Bone marrow (tissue), 2 donors: ENCODE measurements at places on chromosomes 1 and 21.

DNA sequence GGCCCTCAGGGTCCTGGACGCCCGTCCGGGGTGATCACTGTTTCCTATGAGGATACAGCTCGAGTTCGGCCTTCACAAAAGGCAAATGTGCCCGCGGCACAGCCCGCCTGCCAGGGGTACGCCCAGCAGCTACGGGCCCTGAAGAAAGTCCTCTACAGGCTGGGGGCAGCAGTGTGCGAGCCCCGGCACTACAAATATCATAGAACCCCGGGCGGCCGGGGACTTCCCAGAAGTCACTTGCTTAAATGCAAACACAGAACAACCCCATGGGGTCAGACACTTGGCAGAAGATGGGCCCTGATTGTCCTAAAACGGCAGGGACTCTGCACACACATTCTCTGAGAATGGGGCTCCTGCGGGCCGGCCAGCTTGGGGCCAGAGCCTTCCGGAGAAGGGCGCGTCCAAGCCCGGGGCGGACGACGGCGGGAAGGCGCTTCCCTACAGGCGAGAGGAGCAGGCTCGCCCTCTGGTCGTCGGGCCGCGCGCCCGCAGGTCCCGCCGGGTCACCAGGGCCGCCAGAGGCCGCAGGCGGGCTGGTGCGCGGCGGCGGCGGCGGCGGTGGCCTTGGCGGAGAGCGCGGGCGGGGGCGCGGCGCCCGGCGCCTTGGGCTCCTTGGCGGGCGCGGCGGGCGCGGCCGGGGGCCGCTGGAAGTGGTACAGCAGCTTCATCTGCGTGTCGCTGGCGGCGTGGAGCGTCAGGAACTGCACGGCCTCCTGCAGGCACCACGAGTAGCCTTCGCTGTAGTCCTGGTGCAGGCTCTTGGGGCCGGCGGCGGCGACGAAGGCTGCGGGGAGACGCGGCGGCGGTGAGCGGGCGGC, 888 bp downstream of the HES5 start:
- peak; percentile 6 for DNase-seq

DNA sequence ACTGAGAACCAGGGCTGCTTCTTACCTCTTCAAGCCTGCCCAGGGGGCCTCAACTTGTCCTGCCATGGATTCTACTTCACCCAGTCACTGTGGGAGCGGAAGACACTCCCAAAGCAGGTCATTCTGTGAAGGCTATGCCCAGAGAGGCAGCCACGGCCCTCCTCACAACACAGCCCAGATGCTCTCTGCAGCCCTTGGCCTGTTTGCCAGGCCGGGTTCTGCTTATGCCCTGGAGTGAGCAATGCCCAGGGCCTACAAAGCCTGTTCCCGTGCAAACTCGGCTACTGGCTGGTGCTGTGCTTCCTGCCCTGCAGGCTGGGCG, 33.8 kb upstream of the SLC30A1 start:
- no peak for DNase-seq

- DNase-seq, result no peak
Measured at GRCh38 chr1:243553090-243553489, 297.0 kb downstream of the AKT3 start.

- no peak for DNase-seq
Measured at GRCh38 chr1:237152506-237153335, 110.7 kb downstream of the RYR2 start.

- no peak for DNase-seq
Measured at GRCh38 chr1:234018816-234019215, 114.3 kb downstream of the SLC35F3 start.

DNA sequence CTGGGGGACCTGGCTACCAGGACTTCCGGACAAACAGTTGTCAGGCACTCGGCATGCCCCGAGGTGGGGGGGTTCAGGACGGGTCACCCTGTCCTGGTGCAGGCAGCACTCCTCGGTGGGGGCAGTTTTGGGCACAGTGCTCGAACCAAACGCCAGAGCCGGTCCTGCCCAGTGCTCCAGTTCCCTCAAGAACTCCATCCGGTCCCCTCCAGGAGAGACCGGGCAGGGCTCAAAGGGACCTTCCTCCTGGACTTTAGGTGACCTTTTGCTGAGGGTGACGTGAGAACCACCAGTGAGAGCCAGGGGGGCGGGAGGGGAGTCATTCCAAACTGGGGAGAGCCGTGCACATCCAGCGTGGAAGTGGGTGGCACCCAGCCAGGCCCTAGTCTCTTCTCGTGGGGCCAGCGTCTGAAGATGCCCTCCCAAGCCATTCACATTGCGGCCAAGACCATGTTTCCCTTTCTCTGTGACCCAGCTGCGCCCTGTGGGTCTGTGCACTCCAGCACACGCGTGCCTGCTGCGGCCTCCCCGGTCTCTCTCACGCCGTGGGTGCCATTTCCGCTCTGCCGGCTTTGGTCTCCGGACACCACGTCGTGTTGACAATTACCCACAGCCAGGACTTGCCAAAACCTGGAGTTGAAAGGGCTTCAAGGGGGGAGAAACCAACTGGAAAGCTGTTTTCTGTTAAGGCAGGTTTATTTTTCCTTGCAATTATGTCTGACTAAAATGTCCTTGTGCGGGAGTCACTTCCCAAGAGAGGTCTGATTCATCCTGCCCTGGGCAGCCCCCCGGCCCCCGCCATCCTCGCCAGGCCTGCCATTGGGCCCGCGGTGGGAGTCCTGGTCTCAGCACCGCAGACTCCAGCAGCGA, 178.8 kb upstream of the ARHGEF16 start:
- DNase-seq, result no peak

DNA sequence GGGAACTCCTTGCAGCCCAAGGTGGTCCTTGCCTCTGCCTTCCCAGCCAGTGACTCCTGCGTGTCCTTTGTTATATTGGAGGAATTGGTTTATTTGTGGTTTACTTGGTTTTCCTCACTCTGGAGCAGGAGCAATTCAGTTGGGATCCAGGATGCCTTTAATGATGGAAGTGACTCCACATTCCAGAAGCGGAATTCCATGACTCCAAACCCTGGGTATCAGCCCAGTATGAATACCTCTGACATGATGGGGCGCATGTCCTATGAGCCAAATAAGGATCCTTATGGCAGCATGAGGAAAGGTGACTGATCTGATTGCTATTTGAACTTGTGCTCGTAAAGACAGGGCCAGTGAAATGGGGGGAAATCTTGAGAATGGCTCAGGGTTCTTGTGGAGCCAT, 15.1 kb upstream of the PIGV start:
- no peak for DNase-seq

DNA sequence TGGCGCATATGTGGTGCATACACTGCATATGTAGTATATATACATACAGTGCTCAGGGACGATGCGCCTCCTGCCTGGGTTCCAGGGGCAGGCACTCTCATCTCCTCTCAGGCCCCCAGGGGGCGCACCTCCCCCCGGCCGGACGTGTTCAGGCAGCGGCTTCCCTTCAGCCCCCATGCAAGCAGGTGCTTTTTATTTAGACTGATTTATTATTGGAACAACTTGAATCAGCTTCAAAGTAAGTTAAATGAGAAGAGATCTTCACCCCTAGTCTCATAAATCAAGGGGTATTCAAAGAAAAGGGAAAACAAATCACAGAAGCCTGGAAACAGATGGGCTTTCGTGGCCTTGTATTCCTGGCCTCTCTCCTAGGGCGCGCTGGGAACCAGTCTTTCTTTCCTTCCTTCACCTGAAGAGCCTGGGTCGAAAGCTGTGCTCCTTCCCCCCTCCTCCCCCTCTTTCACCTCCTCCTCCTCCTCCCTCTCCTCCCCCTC, 64.6 kb downstream of the UBIAD1 start:
- DNase-seq, result peak; percentile 32

DNA sequence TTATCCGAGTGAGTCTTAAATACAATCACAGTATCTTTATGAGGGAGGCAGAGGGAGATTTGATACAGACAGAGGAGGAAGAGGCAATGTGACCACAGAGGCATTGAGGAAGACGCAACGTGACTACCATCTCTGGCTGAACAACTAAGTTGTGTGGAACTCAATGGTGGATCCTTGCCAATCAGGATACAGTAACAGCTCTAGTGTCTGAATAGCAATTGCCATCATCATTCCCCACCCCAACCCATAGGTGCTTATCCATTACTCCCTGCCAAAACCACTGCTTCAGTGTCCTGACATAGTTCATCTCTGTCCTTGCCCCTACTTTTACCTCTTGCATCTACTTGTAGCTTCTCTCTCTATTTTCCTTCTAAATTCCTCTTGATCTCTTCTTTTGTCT, 20.5 kb upstream of the RHBDL2 start:
- DNase-seq, result no peak

GRCh38 chr1:61497013-61497412, 227.9 kb downstream of the TM2D1 start:
- no peak for DNase-seq

- no peak for DNase-seq
Measured at GRCh38 chr1:216723274-216723780, at the start of gene ESRRG. Gene ESRRG (minus strand): TSS chr1:216723429. CDS start chr1:216723299, 130 bp downstream.

GRCh38 chr1:196043268-196043667, 565.0 kb downstream of the KCNT2 start:
- DNase-seq, result no peak

GRCh38 chr21:20253261-20253660, 744.9 kb upstream of the NCAM2 start:
- DNase-seq, result no peak

GRCh38 chr1:237250055-237250454, 208.1 kb downstream of the RYR2 start:
- DNase-seq, result no peak

DNA sequence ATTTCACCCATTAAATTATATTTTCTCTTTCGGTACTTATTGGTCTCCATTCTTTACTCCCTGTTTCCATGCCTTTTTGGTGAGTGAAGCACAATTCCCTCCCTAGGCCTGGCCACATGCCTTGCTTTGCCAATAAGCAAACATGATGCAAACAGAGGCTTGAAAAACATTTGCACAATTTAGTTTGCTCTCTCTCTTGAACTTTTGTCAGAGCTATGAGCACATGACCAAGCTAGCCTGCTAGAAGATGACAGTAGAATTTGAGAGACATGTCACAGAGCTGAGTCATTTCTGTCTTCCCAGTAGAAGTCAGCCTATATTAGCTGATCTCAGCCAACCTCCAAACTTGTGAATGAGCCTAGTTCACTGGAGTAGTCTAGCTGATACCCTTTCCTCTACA, 24.6 kb downstream of the ANGPTL3 start:
- DNase-seq, result peak; percentile 53

- DNase-seq, result no peak
Measured at GRCh38 chr1:240991230-240991629, 365.8 kb downstream of the RGS7 start.

DNA sequence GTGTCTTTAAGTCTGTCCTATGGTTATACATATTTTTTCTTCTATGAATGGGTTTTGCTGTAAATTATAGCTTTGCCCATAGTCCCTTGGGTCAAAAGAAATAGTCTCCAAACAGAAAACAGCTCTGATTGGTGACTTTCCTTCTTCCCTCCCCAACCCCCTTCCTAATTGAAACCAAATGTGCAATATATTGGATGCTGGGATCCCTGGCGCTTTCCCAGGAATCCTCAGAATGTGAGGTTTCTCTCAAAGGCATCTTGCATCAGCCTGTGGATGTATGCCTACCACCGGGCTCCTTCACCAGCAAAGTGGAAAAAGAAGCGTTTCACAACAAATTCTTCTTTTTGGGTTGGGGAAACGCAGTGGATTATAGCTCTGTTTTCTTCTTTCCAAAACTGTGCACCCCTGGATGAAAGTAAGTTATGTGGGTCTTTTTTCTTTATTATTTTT, at the start of gene DDR2:
DDR2 (plus strand) TSS at position 248 of the 450 bp plus-strand sequence. CDS start 86,600 bp downstream, outside the sequence.
- DNase-seq, result no peak

- no peak for DNase-seq
Measured at GRCh38 chr1:211900441-211900840, 69.9 kb upstream of the LPGAT1 start.

GRCh38 chr1:245054105-245054504, 100.7 kb upstream of the KIF26B start:
- no peak for DNase-seq

DNA sequence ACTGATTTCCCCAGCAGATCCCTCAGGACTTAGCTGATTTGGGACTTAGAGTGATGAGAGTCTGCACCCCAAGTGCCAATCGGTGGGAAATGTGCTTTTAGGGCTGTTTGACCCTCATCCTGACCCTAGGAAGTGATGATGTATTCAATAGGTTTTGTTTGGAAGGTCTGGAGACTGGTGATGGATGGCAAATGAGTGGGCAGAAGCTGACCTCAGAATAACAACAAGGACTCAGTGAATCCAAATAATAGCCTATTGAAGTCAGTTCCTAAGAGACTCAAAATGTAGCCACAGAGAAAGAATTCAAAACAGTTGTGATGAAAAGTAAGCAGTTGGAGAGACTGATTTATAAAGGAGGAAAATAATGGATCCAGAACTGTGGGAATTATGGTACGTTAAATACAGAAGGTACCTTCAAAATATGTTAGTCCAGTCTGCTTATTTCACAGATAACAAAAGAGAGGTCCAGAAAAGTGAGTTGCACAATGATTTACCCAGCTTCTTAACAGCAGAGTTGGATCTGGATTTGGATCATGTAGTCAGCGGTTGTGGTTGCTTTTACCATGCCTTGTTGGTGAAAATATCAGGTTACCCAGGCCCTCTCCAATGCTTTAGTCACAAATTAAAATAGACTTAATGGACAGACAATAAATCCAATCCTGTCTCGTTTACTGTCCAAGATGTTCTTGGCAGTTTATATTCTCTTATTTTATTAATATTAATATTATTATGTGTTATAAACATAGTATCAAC, 123.0 kb upstream of the PTBP2 start:
- no peak for DNase-seq

DNA sequence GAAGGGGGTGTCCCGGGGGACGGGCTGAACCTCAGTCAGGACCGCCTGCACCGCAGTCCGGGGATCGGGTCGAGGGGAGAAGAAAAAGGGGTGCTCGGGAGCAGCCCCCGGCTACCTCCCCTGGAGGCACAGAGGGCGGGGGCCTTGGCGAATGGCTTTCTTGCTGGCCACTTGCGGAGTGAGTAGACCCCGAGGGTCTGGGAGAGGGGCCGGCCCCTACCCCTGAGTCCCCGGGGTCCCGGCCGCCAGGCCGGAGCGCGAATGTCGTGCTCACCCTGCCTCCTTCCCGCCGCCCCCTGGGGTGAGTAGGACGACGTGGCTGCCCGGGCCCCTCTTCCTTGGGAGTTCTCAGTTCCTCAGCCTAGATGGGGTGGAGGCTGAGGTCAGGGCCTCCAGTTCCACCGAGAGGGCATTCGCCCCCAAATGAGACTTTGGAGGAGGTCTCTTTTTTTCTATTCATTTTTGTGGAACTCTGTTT, 113.0 kb downstream of the OSBPL9 start:
- DNase-seq, result peak; percentile 65

GRCh38 chr1:233959102-233959501, 54.6 kb downstream of the SLC35F3 start:
- no peak for DNase-seq

- DNase-seq, result no peak
Measured at GRCh38 chr1:167345386-167345733, 124.7 kb downstream of the POU2F1 start.
